ENCODE measurements at places on chromosomes 12 and 14.

DNA sequence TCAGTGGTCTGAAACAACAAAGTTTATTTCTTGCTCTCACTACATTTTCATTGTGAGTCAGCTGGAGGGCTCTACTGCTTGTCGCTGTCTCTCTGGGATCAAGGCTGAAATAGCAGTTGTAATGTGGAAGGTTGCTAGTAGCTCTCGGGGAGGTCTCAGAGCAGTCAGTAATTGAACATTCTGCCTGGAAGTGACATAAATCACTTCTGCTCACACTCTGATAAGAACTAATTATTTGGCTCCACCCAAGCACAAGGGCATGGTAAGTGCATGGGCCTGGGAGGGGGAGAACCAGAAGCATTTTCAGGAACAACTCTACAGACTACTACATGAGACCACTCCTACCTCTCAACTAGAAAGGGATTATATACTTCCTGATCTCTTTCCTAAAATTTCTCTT is 128.2 kb downstream of the TMEM117 start:
- no peaks in the 10 kb centered on the region for H3K27me3 ChIP-seq
- H3K36me3 ChIP-seq: no peaks in the 10 kb centered on the region
- H3K27ac ChIP-seq: no peak overlapping the region
- DNase-seq: no peak
- no peaks in the 10 kb centered on the region for H3K4me1 ChIP-seq

DNA sequence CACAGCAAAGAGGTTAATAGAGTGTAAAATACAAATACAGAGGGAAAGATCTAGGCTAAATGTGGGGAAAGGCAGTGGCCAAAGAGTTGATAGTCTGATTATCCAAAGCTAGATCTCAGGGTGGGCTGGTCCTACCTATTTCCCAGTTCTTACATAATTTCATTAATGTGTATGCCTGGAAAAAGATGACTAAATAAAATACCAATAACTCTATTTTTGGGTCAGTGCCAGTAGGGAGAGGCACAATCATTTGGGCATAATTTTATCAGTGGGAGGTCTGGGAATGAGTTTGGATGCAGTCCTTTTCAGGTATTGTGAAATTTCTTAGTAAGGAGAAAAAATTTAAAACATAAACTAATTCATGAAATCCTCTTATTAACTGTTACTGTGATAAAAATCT is 30.6 kb upstream of the CLEC14A start:
- no peaks in the 10 kb centered on the region for H3K36me3 ChIP-seq
- no peaks in the 10 kb centered on the region for H3K4me1 ChIP-seq
- H3K4me3 ChIP-seq: no peak overlapping the region
- DNase-seq: no peak
- H3K27me3 ChIP-seq: no peaks in the 10 kb centered on the region

DNA sequence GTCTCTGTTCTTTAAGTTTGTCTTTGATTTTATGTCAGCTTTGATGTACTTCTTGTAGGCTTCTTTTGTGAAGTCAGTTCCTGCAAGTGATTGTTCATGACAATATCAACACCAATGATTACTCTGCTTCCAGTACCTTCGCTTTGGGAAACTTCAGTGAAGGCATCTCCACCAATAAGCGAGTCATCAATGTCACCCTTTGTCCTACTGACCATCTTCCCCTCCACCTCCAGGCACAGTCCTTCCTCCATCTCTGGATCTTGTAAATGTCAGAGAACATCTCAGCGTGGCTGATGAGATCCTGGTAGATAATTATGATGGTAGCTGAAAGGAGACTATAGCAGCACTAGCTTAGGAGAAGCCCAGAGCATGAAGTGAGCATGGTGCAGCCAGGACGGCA is 40.4 kb upstream of the A2M start:
- no peaks in the 10 kb centered on the region for H3K4me1 ChIP-seq
- no peaks in the 10 kb centered on the region for H3K27me3 ChIP-seq
- H3K4me3 ChIP-seq: no peak overlapping the region

GRCh38 chr14:89112720-89113119 is 288.3 kb downstream of the TTC8 start:
- H3K4me1 ChIP-seq: no peaks in the 10 kb centered on the region

DNA sequence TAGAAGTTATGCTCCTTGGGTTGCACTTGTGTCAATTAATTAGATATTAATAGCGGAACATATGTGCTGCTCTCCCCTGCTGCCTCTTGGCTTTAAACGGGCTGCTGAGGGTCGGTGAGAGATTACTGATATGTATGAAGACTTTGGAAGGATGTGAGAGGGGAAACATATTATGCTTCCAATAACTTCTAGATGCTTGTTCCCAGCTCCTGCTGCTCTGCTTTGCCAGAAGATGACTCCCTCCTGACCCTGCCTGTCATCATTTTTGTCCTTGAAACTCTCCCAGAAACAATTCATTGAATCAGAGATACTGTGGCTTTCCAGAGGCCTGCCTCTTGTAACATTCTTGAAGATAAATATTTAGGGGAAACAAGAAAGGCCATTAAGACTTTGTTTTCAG is 300.1 kb upstream of the STXBP6 start:
- no peaks in the 10 kb centered on the region for H3K27me3 ChIP-seq
- H3K27ac ChIP-seq: no peak overlapping the region
- H3K36me3 ChIP-seq: no peaks in the 10 kb centered on the region
